ENCODE measurements at places on chromosomes 16 and 17.

DNA sequence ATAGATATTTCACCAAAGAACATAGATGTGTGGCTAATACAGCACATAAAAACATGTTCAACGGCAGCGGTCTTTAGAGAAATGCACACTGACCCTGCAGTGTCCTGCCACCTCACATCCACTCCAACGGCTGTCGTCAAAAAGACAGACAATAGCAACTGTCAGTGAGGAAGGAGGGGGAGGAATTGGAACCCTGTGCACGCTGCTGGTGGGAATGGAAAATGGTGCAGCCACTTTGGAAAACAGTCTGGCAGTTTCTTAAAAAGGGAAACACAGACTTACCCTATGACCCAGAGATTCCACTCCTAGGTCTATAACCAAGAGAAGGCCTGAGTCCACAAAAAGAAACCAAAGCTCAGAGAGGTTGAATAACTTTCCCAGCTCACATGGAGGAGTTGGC, 7.7 kb downstream of the CEP295NL start:
- DNase-seq, result no peak

- DNase-seq, result no peak
Measured at GRCh38 chr16:12590409-12590808, 213.3 kb downstream of the CPPED1 start.

GRCh38 chr17:42361781-42362186, 26.5 kb downstream of the STAT3 start:
- no peak for DNase-seq

DNA sequence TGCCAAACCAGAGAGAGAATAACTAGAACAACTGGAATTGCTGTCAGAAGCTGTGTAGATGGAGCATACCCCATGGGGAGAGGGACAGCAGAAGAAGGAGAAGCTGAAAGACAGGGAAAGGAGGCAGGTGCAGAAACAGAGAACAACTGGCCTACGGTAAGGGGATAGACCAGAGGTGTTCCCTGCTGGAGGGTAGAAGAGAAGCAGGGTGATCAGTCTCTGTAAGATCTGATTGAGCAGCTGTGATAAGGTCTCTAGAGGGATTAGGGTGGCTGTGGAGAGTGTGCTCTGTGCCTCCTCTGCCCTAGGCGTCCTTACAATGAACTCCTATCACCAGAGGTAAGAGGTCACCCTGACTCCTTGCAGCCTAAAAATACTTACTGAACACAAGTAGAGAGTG, 30.4 kb upstream of the HS3ST3B1 start:
- DNase-seq, result no peak

All from brain microvascular endothelial cell (primary cell).